CD4-positive, alpha-beta T cell treated with Interleukin-17A for 1 hour (primary cell): ENCODE measurements at places on chromosomes 1 and 21.

DNA sequence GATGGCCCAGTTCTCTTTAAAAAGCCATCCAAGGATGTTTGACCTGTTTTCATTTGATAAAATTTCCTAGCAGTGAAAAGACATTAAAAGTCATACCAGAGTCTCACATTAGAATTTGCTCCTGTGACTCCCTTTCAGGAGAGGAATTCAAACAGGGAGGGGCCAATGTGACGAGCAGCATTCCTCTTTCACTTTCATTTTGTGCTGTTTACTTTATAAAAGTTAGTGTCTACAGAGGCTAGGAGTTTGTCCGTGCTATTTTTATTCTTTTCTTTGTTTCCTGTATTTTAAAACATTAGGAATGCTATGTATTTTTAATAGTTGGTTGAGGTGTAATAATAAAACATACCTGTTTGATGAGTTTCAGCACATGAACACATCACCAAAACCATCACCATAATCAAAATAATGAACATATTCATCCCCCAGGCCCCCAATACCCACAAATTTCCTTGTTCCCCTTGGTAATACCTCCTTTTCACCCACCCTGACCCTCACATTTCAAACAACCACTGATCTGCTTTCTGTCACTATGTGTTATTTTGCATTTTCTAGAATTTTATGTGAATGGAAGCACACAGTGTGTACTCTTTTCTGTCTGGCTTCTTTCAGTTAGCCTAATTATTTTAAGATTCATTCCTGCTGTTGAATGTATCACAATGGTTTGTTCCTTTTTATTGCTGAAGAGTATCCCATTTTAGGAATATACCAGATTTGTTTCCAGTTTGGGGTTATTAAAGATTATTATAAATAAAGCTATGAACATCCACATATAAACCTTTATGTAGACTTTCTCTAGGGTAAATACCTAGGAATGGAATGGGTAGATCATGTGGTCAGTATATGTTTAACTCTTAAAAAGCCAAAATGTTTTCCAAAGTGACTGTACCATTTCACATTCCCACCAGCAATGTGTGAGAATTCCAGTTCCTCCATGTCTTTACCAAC lies 129.5 kb downstream of the TENT5C start:
- peak; percentile 68 for DNase-seq

GRCh38 chr21:42309753-42310213 lies 5.4 kb downstream of the TFF3 start:
- DNase-seq = peak; percentile 68

GRCh38 chr1:15151871-15152270 lies 1.7 kb upstream of the TMEM51 start:
- no peak for DNase-seq

DNA sequence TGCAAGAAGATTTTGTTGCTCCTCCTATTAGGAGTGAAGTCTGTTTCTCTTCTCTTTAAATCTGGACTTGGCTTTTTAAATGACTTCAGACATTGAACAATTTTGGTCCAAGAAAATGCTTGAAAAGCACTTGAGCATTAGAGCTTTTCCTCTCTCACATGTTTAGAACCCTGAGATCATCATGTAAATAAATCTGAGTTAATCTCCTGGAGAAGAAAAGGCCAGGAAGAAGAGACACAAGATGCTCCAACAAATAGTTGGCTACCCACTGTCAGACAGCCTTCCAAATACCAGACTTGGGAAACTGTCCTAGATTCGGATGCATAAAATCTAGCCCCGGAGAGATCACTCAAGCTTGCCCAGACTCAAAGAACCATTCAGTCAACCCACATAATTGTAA lies 1353.1 kb upstream of the ADGRL4 start:
- DNase-seq = no peak

GRCh38 chr1:201422436-201423030 lies 1.0 kb upstream of the TNNI1 start:
- DNase-seq = no peak

GRCh38 chr1:64478594-64479470 lies 8.9 kb downstream of the CACHD1 start:
- DNase-seq = no peak

DNA sequence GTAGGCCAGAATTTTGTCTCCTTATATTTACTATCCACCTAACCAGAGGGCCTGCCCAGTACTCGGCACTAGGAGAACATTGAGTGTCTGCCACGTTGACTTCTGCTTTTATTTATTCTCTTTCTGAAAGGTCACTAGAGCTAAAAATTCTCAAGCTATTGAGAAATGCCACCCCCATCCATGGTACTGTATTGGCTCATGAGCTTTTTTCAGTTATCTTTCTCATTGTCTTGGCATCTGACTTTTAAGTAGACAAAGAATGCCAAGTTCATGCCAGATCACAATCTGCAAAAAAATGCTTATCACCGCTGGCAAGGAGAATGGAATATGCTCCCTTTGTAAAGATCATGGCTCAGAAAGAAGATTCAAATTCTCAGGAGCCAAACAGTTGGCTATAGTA lies 49.8 kb upstream of the MROH9 start:
- no peak for DNase-seq

DNA sequence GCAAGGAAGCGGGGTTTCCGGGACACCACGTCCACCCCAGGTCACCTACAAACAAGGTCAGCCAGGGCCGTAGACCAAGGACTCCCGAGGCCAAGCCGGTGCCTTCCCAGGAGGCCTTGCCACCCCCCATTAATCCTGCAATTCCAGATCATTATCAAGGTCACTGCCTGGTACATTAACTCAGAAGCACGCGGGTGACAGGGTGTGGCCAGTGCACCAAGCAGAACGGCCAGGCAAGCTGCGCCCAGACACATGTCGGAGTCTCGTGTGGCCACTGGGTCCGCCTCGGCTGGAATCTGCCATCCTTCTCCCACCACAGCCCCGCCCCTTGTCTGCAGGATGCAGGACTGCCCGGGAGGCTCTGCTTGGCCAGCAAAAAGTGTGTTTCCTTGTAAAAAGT lies 144.7 kb downstream of the PRDM16 start:
- DNase-seq = no peak

DNA sequence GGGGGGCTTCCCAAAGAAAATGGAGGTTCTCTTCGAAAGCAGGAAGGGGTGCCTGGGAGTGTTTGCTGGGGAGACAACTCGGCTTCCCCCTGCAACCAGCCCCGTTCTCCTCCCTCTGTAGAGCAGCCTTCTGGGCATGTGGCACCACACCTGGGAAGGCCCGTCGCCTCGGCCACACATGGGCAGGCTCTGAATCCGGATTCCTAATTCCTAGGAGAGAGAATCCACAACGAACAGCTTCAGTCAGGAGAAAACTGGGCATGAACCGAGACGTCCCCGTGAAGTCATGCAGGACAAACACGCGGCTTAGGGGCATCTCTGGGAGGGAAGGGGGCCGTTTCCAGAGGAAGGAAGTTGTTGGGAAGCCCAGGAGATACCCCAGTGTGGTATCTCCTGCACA lies 224.5 kb downstream of the KAZN start:
- DNase-seq = no peak

DNA sequence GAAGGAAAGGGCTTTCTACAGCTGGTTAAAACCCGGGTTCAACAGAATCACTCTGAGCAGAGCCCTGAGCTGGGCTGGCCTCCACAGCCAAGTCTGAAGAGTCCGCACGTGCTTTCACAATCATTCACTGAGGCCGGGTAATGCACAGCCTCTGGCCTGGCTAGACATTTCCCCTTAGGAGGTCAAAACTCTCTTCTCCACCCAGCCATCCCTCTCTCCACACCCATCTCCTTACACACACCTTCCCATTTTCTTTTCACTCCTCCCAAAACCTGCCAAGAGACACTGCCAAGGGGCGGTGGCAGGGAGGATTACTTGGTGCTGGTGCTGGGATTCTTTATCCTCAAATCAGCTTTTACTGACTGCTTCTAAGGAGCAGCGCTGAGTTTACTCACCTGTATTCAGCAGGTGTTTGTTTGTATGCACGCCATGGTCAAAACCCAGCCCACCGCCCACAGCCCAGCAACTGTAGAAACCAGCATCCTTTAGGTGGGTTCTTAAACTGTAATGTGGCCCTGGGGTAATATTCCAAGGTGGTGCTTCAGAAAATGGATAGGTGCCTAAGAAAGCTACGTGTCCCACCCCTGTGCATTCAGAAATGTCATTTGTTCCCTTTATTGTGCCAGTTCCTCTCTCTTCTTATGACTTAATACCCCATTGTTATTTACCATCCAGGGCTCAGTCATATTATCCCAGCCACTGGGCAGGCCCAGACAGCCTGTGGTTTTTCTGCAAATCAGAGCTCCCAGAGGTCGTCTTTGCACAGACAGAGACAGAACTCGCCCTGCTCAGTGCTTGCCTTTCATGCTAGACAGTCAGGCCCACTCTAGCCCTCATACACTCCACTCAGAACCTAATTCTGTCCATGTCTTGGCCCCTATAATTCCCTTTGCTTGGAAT lies 80.2 kb downstream of the ADSS2 start:
- DNase-seq = no peak

DNA sequence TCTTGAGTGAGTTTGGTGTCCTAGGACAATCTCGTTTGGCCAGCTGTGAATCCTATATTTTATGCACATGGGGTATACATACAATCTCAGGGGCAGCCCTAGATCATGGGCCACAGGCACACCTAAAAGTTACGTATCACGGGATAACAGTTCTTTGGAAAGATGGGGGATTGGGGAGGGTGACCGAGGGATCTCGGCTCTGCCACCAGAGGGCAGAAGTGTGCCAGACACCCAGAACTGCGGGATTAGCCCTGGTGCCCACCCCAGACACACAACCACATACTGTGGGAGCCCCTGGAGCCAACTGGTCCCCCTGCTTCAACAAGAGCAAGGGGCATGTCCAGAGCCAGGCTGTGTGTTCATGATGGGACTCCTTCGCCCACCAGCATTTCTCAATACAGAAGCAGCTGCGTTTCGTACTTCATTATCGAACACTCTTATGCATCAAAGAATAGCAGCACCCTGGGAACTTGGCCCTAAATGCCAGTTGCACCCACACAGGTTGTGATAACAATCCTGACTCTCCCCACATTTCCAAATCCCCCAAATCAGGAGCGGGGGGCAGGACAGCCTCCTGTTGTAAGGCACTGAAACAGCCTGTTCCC lies 37.4 kb downstream of the TMCO4 start:
- DNase-seq = peak; percentile 15

GRCh38 chr1:66294707-66295370 lies 239.1 kb upstream of the SGIP1 start:
- no peak for DNase-seq

DNA sequence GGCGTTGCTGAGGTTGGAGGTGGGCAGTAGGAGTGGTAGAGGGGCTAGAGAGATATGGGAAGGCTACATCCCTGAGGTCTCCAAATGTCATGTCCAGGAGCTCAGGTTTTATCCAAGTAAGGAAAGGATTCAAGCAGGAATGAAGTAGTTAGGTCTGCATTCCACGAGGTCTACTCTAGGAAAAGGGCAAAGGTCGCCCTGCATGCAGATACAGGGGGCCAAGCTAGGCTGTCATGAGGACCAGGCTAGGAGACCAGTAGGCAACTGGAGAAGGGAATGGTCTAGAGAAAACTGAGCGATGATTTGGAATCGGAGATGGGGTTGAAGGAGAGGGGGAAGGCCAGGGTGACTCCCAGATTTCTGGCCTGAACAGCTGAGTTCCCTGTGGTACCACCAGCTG lies 48.7 kb downstream of the IRF2BP2 start:
- no peak for DNase-seq

GRCh38 chr1:20361401-20361800 lies 70.7 kb downstream of the VWA5B1 start:
- DNase-seq = no peak

- no peak for DNase-seq
Measured at GRCh38 chr1:181259026-181259745, 170.7 kb downstream of the IER5 start.

GRCh38 chr1:88751714-88752113 lies 67.6 kb downstream of the PKN2 start:
- no peak for DNase-seq

DNA sequence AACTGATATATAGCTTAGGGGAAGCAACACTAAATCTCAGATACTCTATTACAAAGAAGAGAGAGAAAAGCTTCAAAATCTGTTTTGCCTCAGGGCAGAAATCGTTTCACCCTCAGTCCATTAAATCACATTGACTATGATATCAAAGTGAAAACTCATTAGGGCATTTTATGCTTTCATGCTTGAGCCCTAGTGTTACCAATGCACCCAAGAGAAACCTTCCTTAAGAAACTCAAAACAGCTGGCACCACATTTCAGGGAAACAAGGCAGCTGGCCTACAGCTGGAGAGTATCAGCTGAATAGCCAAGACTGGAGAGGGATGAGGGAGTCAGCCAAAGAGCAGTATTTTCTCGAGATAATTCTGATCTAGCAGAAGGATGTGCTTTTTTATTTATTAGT lies 14.9 kb downstream of the COLGALT2 start:
- no peak for DNase-seq

GRCh38 chr1:55055084-55055882 lies 15.9 kb downstream of the PCSK9 start:
- DNase-seq = no peak

GRCh38 chr1:69911301-69911801 lies 294.0 kb downstream of the LRRC40 start:
- DNase-seq = no peak

- DNase-seq = no peak
Measured at GRCh38 chr1:216929870-216930582, 206.8 kb upstream of the ESRRG start.

- DNase-seq = no peak
Measured at GRCh38 chr1:187839873-187840272, 1011.1 kb downstream of the PLA2G4A start.

DNA sequence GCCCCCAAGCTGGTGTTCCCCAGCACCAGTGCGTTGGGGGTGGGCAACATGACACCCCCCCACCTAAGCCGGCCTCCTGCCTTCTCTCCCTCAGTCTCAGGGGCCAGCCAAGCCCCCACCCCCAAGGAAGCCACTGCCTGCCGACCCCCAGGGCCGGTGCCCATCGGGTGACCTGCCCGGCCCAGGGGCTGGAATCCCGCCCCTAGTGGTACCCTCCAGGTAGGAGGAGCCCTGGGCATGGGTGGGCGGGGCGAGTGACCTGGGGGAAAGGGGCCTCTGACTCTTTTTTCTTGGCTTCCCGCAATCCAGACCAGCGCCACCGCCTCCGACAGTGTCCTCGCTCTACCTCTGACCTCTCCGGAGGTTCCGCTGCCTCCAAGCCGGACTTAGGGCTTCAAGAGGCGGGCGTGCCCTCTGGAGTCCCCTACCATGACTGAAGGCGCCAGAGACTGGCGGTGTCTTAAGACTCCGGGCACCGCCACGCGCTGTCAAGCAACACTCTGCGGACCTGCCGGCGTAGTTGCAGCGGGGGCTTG lies 1.3 kb upstream of the EFNA4 start:
- no peak for DNase-seq

DNA sequence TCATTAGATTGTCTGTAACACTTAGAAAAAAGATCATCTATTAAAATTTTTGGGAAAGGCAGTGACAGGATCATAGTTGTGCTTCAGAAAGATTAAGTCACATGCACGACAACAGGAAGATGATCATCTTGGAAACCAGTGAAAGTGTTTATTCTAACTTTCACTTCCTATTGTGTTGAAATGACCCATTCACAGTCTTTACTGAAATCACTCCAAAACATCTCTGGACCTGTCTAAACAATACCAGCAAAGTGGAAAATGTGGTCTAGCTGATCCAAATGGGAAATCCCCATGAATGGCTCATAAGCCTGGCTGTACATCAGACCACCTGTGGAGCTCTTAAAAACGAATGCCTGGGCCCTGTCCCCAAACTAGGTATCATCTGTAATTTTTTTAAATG lies 111.1 kb upstream of the ETV3 start:
- DNase-seq = no peak
